Activated CD4-positive, alpha-beta memory T cell treated with anti-CD3 and anti-CD28 coated beads for 36 hours (primary cell): ENCODE measurements at places on chromosomes 2 and 18. TPM values are rescaled to one million over a fixed set of nuclear protein-coding genes. Genes with fewer than 3 reads are reported as not detected.

IL37 gene
- not detected for total RNA-seq

DCDC2C gene
- total RNA-seq, result not detected

TUBA4B gene
- total RNA-seq, result not detected

LIPG gene
- 0.17 TPM for total RNA-seq

ROCK1 gene
- 59.4 TPM for total RNA-seq

DNA sequence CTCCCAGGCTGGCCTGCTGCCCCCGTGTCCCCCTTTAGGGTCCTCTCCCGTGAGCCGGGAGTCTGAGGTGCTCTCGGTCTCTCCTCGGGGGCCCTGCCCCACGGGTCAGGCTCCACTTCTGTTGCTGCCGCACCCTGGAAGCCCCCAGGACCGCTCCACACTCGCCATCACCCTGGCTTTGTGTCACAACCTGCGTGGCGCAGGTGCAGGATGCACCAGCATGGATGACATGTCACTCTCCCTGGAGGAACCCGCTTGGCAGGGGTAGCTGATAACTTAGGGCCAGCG, 10.8 kb upstream of the ARHGEF4 start:
- no peaks in the 10 kb centered on the region for H3K36me3 ChIP-seq
- H3K27me3 ChIP-seq, result no peaks in the 10 kb centered on the region
- no peak overlapping the region for H3K4me3 ChIP-seq
- peaks cover 21% of the 10 kb centered on the region for H3K4me1 ChIP-seq

- no peaks in the 10 kb centered on the region for H3K36me3 ChIP-seq
- DNase-seq, result no peak
- H3K27me3 ChIP-seq, result no peaks in the 10 kb centered on the region
- no peak overlapping the region for H3K4me3 ChIP-seq
Measured at GRCh38 chr18:58231930-58232329, 187.9 kb downstream of the NEDD4L start.

DNA sequence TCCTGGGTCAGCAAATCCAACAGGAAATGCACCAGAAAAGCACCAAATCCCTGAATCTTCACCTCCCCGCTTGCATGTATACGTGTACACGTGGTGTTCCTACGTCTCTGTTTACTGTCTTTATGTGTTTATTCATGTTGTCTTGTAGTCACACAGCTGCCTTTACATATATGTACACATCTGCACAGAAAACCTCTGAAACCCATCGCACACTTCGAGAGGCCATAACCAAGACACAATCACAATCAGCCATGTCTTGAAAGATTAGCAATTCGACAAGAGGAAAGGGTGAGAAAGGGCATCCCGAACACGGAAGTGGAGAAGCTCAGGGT, 98.1 kb downstream of the PLB1 start:
- no peaks in the 10 kb centered on the region for H3K27me3 ChIP-seq
- no peaks in the 10 kb centered on the region for H3K36me3 ChIP-seq
- DNase-seq, result no peak
- peak overlapping the region; percentile 23 for H3K4me3 ChIP-seq
- H3K27ac ChIP-seq, result peak overlapping the region; percentile 55
- peaks cover 15% of the 10 kb centered on the region for H3K4me1 ChIP-seq

DNA sequence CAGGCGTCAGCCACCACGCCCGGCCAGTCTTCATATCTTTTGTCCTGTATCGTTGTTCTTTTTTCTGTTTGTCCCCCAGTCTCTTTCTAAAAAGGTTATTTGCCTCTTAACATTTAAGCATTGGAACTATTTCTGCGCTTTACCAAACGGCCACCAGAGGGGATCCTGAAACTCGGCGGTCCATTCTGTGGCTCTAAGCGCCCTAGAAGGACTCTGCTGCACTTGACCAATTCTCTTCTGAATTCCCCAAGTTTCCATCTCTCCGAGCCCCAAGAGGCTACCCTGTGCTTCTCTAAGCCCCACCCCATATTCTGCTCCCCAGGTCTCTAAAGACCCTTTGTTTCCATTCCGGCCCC, 33.1 kb upstream of the REG3G start:
- no peak for DNase-seq
- H3K27me3 ChIP-seq, result peaks cover 21% of the 10 kb centered on the region
- H3K36me3 ChIP-seq, result peaks cover 8% of the 10 kb centered on the region
- no peak overlapping the region for H3K27ac ChIP-seq
- no peaks in the 10 kb centered on the region for H3K4me1 ChIP-seq

DNA sequence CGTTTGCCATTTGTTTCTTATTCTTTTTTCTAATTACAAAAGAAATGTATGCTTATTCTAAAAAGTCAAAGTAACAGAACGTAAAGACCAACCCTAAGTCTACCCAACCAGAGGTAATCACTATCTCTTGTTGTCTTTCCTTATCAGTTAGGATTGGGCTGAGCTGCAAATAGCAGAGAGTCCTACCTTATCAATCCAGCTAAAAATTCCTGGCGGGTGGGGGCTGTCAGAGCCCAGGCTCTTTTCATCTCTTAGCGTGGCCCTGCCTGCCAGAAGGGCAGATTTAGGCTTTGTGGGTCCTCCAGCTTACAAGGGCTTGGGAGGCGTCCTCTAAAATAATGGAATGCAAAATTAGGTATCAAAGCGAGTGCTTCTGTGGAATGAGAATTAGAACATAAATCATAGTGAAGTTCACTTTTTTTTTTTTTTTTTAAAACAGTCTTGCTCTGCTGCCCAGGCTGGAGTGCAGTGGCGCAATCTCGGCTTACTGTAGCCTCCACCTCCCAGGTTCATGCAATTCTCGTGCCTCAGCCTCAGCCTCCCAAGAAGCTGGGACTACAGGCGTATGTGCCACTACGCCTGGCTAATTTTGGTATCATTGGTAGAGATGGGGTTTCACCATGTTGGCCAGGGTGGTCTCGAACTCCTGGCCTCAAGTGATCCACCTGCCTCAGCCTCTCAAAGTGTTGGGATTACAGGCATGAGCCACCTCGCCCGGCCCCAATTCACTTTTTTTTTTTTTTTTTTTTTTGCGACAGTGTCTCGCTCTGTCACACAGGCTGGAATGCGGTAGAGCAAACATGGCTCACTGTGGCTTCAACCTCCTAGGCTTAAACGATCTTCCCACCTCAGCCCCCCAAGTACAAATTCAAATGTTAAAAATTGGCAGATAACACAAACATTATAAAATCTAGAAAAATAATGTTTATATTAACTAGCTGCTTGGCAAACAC, 57.4 kb upstream of the B3GNT7 start:
- no peaks in the 10 kb centered on the region for H3K27me3 ChIP-seq
- H3K4me1 ChIP-seq, result no peaks in the 10 kb centered on the region
- no peaks in the 10 kb centered on the region for H3K36me3 ChIP-seq
- H3K27ac ChIP-seq, result no peak overlapping the region

- no peaks in the 10 kb centered on the region for H3K36me3 ChIP-seq
- H3K4me3 ChIP-seq, result no peak overlapping the region
- H3K4me1 ChIP-seq, result peaks cover 1% of the 10 kb centered on the region
- no peak for DNase-seq
- H3K27me3 ChIP-seq, result no peaks in the 10 kb centered on the region
Measured at GRCh38 chr18:75107196-75107930, 101.6 kb downstream of the PTGR3 start.

GRCh38 chr2:181457121-181457740, at the start of gene ITGA4:
Gene ITGA4, plus strand, starts transcription at chr2:181457386. Its CDS starts 269 bp downstream, at chr2:181457655.
- no peaks in the 10 kb centered on the region for H3K27me3 ChIP-seq
- H3K27ac ChIP-seq, result peak within 1 kb of the TSS; percentile 97
- peak within 1 kb of the TSS; percentile 88 for H3K4me3 ChIP-seq
- peaks cover 22% of the 10 kb centered on the region for H3K36me3 ChIP-seq

DNA sequence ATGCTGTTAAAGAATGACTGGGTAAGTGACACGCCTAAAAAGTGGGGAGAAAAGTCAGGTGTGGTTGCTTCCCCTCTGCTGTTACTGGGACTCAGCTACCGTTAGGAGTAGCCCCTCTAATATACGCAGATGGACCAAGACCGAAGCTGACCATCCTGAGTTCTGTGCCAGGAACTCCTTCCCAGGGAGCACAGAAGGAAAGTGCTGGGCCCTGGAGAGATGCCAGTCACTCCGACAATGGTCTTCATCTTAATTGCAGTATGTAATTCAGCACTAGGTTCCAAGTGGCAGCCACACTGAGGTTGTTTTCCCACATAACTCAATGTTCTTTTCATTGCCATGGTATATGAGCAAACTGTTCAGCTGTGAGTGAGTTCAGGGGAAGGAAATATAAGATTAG, 19.6 kb upstream of the TMEM200C start:
- H3K36me3 ChIP-seq, result no peaks in the 10 kb centered on the region
- H3K27ac ChIP-seq, result no peak overlapping the region
- peaks cover 1% of the 10 kb centered on the region for H3K27me3 ChIP-seq
- no peak for DNase-seq
- no peaks in the 10 kb centered on the region for H3K4me1 ChIP-seq
- no peak overlapping the region for H3K4me3 ChIP-seq

- no peak overlapping the region for H3K4me3 ChIP-seq
- DNase-seq, result no peak
- H3K4me1 ChIP-seq, result no peaks in the 10 kb centered on the region
- no peak overlapping the region for H3K27ac ChIP-seq
- no peaks in the 10 kb centered on the region for H3K36me3 ChIP-seq
- peaks cover 15% of the 10 kb centered on the region for H3K27me3 ChIP-seq
Measured at GRCh38 chr2:31129375-31130171, 8.7 kb downstream of the GALNT14 start.

DNA sequence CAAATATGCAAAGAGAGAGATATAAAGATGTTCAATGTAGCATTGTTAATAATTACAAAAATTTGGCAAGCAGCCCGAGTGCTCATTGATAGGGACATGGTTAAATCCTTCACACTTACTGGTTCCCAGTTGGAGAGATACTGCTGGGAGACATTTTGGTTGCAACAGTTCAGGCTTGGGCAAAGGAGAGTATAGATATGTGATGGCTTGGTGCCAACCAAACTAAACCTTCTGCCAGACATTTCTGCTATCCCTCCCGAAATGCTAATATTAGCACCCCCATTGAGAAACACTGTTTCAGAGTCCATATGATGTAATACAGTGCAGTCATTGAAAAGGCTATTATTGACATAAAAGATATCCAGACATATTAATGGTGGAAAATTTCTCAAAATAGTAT, 11.5 kb downstream of the GEN1 start:
- H3K27me3 ChIP-seq, result no peaks in the 10 kb centered on the region
- H3K4me3 ChIP-seq, result no peak overlapping the region
- H3K27ac ChIP-seq, result no peak overlapping the region
- DNase-seq, result no peak

DNA sequence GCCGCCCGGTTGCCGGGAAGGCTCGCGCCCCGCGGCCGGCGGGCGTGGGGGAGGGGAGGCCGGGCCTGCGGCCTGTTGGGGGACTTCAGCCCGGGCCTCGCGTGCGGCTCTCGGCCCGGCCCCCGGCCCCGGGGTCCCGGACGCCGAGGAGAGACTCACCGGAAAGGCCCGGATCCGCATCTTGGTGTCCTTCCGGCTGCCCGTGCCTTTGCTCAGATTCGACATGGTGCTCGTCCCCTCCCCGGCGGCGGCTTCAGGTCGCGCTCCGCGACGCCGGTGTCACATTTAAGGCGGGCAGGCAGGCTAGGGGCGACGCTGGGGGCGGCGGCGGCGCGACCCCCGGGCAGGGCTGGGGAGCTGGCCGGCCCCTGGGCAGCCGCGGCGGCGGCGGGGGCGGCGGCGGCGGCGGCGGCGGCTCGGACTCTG, 365 bp downstream of the CUL3 start:
- H3K4me1 ChIP-seq, result peaks cover 38% of the 10 kb centered on the region
- H3K36me3 ChIP-seq, result peaks cover 18% of the 10 kb centered on the region
- DNase-seq, result peak; percentile 75
- H3K4me3 ChIP-seq, result peak overlapping the region; percentile 80

- H3K4me1 ChIP-seq, result no peaks in the 10 kb centered on the region
- peaks cover 27% of the 10 kb centered on the region for H3K27me3 ChIP-seq
Measured at GRCh38 chr2:217011576-217011975, 151.7 kb upstream of the TNP1 start.

GRCh38 chr2:218209078-218209477, 7.9 kb upstream of the ARPC2 start:
- no peaks in the 10 kb centered on the region for H3K27me3 ChIP-seq
- DNase-seq, result no peak
- no peak overlapping the region for H3K4me3 ChIP-seq
- H3K4me1 ChIP-seq, result peaks cover 6% of the 10 kb centered on the region
- peaks cover 7% of the 10 kb centered on the region for H3K36me3 ChIP-seq

DNA sequence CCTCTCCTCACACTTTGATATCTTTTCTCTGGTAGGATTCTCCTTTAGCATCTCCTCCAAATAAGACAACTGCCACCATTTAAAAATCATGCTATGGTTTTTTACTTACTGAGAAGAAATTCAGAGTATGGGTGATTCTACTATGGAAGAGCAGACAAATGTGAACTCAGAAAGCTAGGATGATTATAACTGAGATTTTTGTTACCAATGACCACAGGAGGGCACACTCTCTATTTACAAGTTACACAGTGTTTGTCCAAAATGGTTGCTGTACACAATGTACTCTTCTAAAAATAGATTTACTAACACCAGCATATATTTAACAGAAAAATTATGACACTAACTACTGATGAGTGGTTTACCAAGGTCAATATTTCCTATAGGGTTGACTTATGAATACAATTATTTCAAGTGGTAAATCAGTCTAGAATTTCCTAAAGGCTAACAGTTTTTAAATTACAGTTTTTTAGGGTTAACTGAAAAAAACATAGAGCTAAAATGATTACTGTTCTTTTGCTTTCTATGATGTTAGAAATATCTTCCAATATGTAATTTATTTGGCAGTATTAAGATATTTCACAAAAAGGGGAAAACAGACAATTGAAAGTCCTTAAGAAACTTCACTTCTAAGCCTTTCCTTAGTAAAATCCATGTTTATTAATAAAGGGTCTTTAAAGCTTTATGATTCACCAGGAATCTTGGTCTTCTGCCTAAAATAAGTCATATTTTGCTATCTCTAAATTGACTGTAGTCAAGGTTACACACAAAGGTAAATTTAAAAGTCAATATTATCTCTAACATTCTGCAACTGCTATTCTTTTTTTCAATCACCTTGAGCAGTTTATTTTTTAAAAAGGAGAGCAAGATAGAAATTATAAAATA, 57.2 kb downstream of the MAP4K3 start:
- H3K4me1 ChIP-seq, result peaks cover 19% of the 10 kb centered on the region
- no peak for DNase-seq
- H3K36me3 ChIP-seq, result peaks cover 7% of the 10 kb centered on the region

DNA sequence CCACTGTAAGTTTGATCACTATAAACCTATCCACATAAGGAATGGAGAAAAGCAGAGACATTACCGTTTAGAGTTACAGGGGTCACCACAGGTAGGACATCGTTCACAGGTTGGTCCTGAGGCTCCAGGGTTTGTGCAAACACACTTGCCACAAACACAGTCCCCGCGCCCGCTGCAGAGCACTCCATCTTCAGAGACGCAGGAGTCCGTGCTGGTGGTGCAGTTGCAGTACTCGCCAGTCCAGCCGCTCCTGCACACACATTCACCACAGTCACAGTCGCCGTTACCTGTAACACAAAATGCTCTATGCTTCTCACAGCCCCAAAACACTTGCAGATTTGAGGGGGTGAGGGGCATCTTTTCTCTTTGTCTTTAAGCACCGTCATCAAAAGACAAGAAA, 63.9 kb upstream of the PLA2R1 start:
- no peak overlapping the region for H3K27ac ChIP-seq
- no peak overlapping the region for H3K4me3 ChIP-seq
- H3K27me3 ChIP-seq, result peaks cover 11% of the 10 kb centered on the region
- H3K36me3 ChIP-seq, result no peaks in the 10 kb centered on the region
- no peaks in the 10 kb centered on the region for H3K4me1 ChIP-seq
